ENCODE measurements at places on chromosomes 4 and X.

- no peak for DNase-seq
Measured at GRCh38 chr4:42302348-42302747, 94.9 kb upstream of the SHISA3 start.

DNA sequence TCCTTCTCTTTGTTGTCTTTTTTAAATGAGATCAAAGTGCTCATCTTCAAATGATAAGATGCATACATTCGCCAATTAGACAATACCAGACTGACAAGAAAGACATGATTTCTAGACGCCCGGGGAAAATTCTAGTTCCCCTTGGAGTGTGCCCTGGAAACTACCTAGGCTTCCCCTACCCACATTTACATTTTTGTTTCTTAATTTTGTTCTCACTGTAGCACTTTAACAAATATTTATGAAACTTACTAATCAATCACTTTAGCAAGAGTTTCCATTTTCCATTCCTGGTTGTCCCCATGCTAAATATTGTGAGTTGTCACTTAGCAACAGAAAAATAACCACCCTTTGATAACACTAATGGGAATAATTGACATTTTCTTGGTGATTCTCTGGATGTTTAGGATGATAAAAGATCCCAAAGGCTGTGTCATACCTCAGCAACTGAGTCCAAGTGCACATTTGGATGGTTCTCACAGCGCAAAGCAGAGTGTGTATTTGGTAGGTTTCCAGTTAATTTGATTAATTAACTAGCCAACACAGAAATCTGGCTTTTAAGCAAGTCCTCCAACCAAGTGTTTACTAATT lies 69.6 kb downstream of the FGFBP1 start:
- DNase-seq: no peak

DNA sequence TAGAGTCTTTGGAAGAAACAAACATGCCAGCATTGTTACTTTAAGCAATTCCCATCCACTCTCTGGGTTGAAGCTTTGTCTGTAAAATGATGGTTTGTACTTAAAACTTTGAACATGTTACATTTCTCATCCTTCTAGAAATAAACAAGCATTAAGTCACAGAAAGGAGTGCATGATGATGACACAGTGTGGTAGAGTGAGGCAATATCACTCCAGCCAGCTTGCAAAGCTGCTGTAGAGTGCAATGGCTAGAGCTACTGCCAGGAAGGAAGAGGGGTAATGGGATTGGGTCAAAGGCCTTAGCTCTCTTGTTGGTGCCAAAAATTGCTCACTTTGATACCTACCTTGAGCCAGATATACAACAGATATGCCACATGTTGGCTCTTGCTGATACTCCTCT lies 12.3 kb upstream of the ENOX2 start:
- peak; percentile 63 for DNase-seq

DNA sequence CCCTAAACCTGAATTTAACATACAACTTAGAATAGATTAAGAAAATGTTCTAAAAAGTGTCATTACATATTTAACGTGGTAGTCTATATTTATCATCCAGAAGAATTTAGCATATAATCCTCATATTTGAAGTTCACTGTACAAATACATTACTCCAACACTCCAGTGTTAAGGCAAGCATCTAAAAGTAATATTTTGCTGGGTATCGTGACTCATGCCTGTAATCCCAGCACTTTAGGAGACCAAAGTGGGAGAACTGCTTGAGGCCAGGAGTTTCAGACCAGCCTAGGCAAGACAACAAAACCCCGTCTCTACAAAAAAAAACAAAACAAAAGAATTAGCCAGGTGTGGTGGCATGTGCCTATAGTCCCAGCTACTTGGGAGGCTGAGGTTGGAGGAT lies 24.8 kb downstream of the LRBA start:
- DNase-seq: peak; percentile 35

Measured in amniotic epithelial cell (primary cell).